ENCODE measurements at places on chromosomes 5 and 9.
A peak's percentile ranks its signal among the peaks of the same experiment; 100 is the strongest.

GRCh38 chr5:4079831-4080230 is 484.2 kb downstream of the IRX1 start:
- no peak for DNase-seq

DNA sequence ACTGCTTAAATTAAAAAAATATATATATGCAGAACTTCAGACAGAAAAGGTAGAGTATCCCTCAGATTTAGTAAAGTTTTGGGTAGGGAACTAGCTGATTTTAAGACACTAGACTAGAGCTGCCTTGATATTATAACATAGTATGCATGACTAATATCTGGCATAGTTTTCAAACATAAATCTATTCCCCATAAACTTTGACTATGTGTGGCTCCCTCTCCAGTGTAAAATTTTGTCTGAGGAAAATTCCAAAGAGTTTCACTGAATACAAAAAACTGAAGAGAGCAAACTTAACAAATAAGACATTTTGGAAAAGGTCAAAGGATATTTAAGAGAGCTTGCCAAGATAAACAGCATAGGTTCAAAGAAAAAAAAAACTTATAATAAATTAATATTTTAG is 66.2 kb upstream of the ZNF462 start:
- DNase-seq, result no peak

- DNase-seq, result no peak
Measured at GRCh38 chr5:109652096-109652495, 37.6 kb upstream of the MAN2A1 start.

DNA sequence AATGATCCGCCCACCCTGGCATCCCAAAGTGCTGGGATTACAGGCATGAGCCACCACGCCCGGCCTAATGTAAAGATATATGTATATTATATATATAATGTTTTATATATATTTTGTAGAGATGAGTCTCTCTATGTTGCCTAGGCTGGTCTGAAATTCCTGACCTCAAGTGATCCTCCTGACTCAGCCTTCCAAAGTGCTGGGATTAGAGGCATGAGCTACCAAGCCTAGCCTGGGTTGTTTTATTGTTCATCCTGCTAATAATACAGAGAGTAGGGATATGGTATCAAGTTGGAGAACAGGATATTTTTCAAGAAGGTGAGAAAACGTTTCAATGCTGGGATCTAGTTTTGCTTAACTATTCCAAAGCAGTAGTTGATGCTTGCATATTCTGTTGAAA is 2.9 kb downstream of the SEC24A start:
- DNase-seq, result no peak

- DNase-seq, result no peak
Measured at GRCh38 chr5:151086192-151086869, 5.5 kb upstream of the TNIP1 start.

DNA sequence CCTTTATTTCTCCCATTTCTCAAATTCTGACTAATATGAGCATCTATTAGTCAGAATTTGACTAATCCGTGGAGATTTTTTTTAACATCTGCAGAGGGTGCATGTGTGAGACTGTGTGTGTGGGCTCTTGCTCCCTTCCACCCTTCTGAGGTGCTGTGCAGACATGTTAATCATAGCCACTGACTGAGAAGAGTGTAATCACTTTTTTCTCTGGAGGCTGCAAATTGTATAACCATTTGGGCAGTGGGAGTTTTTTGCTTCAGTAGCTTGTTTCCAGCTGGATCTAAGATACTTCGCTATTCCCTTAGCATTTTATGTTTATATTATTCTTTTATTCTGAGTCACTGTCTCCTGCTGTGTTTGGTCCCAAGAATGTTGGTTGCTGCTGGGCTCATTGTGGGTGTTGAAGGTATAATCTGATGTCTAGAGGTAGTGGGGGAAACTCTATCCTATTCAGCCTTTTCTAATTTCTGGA is 66.2 kb downstream of the ARHGEF28 start:
- no peak for DNase-seq

DNA sequence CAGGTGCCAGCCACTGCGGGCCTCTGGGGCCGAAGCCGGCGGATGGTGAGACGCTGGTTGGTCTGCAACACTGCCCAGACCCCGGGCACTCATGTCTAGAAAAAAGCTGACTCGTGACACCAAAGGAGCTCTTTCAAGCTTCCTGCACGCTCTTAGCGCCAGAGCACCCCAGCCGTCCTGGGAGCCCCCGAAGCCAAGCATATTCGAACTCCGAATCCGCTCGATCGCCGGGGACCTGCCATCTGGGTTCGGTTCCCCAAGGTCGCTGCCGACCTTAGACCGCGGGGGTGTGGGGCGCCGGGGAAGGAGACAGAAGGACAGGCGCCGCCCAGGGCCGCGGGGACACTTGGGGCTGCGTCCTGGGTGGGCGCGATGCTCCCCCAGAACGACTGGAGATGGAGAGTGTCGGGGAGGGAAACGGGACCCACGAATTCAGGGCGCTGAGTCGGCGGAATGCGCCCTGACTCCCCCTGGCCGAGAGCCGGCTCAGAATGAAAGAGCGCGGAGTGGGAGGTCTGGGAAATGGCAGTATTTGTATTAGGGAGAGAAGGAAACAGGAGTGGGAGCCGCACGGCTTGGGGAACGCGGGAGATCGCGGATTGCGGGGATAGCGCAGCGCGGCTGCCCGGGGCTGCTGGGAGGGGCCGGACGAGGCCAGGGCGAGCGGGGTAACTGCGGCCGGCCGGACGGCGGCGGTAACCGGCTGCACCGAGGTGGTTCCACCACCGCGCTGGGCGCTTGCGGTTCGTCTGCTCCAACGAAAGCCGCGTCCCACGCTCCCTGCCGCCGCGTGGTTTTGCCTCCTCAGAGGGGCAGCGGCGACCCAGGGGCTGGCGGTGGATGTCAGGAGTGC is 20.1 kb upstream of the MARCHF6 start:
- DNase-seq, result peak; percentile 69

GRCh38 chr9:27945386-27945785 is 372.1 kb upstream of the C9orf72 start:
- no peak for DNase-seq

Measured in erythroblast (primary cell).